ENCODE measurements at places on chromosomes 4 and X.

GRCh38 chr4:172147687-172148086, 334.5 kb downstream of the GALNTL6 start:
- DNase-seq: no peak

- DNase-seq: no peak
Observed at GRCh38 chrX:44162964-44163475, 180.5 kb downstream of the EFHC2 start.

DNA sequence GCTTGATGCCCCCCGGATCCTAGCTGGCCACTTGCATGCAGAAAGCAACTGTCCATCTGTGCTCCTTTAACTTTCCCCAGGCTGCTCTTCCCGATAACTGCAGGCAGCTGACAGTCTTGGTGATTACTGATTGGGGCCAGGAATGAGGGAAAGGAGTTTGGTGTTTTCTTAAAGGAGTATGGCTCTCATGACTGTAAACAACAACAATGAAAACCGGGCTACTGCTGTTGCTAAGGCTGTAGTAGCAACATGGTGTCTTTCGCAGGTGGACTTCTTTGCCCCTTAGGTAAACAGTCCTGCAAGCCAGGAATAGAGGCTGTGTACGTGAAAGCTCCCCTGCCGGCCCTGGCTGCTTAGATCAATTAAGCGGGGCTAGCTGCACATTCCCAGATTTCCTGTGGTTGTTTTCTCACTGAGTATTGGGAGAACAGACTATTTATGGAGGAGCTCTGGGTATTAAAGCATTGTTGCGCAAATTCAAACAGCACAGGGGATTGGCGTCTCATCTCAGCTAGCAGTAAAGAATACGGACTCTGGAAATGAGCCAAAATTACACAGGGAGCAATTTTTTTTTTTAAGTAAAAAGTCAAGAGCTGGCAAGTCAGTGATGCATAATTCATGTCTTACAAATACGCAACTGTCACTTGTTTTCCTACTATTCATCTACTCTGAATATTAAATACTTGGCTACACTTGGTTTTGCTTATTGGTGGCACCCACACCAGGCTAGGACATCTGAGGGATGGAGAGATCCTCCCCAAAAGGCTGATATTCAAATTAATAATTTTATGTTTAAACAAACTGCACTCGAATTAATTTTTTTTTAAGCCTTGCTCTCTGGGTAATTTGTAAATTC, 61.6 kb upstream of the NAP1L5 start:
- peak; percentile 69 for DNase-seq

DNA sequence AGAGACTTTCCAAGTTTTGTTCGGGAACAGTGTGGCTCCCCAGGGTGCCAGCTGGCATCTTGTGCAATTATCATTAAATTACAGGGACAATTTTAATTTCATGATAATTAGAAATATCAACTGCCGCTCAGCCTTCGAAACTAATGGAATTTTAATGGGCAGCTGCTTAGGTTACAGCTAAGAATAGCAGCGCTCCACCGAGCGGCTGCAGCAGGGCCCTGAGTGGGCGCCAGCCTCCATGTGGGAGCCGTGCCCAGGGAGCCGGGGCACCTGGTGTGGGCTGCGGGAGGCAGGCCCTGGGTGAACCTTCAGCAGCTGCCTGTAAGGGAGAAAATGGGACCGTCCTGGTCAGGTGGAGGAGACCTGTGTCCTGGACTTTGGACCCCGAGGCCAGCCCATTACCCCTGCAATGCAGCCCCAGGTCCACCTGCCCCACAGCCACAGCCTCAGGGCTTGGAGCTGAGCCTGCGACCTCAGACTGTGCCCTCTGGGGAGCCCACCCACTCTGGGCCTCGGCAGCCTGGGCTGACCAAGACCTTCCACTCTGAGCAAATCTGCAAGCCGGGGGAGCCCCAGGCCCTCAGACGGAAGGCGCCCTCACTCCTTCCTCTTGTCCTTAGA, 21.1 kb downstream of the MSANTD1 start:
- no peak for DNase-seq

GRCh38 chr4:87409420-87409939, 12.9 kb upstream of the NUDT9 start:
- DNase-seq: no peak

DNA sequence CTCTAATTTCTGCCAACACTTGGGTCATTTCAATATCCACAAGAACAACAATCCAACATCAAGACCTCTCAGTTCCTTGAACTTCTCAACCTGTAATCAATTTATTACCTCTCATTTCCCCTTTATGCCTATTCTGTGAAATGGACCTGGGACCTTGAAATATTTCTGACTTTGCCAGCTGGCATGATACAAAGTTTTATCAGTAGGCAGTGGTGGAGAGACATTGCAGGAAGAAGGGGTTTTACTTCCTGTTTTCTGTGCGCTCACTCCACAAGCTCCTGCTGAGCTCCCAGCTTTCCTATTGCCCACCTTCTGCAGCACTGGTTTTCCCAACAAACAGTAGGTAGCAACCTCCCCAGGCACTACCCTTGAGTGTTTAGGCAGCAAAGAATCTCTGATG, 3.5 kb upstream of the ARHGEF6 start:
- no peak for DNase-seq

DNA sequence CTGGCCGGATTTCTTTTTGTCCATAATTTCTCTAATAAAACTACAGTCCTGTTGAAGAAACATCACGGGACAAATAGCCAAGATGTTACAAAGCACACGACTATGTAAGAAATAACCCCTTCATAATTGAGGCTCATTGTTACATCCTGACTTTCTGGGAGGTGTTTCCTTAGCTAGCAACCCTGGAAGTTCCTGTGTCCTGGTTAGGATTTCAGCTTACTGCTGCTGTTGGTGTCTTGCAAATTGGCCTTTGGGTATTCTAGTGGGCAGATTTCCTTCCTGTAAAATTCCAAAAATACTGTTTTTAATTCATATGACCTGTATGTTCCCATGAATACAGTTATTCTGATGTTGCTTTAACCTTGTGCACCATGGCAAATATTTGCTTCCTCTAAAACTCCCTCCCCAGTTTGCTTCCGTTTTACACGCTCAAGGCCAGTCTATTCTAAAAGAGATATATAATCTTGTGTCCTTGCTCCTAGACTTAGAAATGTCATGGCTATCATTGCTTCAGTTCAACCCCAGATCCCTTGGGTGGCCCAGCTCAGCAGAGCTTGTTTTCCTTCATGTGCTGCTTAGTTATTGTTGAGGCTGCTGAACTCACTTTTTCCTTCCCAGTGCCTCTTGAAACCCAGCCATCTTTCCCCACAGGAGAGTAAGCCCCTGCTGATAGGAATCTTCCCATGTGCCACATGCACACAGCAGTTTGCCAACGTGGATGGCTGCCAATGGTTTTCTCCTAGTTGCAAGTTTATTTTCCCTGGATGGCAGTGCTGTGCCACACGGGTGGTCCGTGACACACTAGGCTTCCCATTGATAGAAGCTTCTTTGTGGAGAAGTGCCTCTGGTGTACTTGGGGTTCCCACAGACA, 75.8 kb downstream of the TSPAN7 start:
- no peak for DNase-seq

GRCh38 chr4:108036213-108036612, 46.5 kb downstream of the HADH start:
- no peak for DNase-seq

DNA sequence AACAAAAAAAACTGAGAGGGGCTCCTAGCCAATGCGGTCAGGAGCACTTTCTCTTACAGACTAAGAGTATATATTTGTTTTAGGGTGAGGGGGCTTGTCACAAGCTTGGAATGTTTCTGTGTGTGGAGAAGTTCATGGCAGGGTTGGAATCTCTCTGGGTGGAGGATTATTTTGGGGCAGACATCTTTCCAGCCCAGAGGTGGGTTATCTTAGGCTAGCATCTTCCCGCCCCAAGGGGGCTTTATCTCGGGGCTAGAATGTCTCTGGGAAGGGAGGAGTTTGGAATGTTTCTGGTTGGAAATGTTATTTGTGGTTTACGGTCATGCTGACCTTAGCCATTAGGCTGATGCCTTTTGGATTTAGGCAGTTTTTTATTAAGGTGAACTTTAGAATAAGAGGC, 205.7 kb downstream of the RELL1 start:
- DNase-seq: no peak

DNA sequence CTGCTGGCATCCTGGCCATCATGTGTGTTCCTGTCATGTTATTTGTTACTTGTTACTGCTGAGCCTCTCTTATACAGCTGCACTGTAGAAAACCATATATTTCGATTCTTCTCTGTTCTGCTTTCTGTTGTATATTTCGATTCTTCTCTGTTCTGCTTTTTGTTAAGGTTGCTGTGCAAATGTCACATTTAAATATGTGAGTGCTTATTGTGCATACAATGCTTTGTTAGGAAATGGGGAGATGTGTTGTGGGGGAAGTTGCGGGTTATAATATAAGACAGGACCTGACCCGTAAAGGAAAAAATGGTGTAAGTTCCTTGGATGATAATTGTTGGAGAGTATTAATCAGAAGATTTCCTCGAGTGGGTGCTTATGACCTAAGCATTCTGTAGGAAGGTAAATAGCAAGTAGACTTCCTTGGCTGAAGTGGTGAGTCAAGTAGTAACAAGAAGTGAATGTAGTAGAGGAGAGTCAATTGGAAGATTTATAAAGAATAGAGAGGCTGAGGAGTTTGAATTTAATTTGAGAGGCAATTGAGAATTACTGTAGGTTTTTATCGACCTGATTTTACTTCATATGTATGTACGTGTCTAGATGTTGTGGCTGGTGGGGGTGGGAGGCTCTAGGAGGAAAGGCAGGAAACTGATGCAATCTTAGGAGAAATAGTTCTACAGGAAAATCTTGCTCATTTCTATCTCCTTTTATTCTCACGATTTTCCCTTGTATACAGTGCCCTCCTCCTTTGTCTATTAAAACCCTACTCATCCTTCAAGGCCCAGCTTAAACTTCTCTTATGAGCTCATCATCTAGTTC, 8.5 kb downstream of the OGT start:
- no peak for DNase-seq

- peak; percentile 91 for DNase-seq
Observed at GRCh38 chr4:108762559-108763225, at the start of gene ETNPPL. ETNPPL (minus strand) TSS chr4:108763053; CDS start chr4:108762898, 155 bp downstream.

DNA sequence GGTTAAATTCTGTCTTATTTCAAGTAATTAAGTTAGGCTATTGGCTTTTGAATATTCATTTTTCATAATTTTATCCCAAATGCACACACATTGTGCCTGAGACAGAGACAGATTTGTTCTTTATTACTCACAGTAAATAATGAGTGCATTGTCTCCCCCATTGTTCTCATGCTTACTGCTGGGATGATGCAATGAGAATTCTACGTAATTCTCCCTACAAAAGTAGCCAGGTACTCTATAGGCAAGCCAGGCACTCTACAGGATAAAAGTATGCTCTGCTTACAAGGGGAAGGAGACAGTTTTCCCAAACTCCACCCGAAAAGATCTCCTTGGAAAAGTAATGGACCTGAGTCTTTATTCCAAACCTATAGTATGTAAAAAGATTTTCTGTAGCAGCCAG, 1890.7 kb upstream of the PCDH10 start:
- DNase-seq: no peak

- no peak for DNase-seq
Observed at GRCh38 chr4:121091941-121092340, 19.6 kb upstream of the NDNF start.

Measured in endodermal cell (in vitro differentiated cells).